ENCODE measurements at places on chromosomes 3 and 15.

DNA sequence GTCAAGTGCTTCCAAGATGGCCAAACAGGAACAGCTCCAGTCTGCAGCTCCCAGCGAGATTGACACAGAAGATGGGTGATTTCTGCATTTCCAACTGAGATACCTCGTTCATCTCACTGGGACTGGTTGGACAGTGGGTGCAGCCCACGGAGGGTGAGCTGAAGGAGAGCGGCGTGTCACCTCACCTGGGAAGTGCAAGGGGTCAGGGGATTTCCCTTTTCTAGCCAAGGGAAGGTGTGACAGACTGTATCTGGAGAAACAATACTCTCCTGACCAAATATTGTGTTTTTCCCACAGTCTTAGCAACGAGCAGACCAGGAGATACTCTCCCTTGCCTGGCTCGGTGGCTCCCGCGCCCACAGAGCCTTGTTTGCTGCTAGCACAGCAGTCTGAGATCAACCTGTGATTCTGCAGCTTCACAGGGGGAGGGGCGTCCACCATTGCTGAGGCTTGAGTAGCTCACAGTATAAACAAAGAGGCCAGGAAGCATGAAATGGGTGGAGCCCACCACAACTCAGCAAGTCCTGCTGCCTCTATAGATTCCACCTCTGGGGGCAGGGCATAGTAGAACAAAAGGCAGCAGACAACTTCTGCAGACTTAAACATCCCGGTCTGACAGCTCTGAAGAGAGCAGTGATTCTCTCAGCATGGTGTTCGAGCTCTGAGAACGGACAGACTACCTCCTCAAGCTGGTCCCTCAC is 293.5 kb upstream of the SUCLG2 start:
- no peak for DNase-seq

DNA sequence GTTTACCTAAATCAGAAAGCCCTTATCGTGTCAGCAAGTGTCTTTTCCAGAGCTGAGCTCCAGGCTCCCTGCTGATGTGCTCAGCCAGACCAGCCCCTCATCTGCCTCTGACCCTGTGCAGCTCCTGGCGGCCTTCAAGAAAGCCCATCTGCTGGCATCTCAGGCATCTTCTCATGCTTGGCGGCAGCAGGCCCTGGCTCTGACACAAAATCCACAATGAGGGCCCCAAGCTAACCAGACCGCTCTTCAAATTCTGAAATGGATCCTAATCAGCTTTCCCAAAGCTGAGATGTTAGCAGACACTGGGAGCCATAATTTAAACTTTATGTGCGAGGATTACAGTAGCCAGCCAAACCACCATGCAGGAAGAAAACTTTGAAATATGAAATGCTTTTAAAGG is 50.8 kb upstream of the CTDSPL start:
- DNase-seq = no peak

DNA sequence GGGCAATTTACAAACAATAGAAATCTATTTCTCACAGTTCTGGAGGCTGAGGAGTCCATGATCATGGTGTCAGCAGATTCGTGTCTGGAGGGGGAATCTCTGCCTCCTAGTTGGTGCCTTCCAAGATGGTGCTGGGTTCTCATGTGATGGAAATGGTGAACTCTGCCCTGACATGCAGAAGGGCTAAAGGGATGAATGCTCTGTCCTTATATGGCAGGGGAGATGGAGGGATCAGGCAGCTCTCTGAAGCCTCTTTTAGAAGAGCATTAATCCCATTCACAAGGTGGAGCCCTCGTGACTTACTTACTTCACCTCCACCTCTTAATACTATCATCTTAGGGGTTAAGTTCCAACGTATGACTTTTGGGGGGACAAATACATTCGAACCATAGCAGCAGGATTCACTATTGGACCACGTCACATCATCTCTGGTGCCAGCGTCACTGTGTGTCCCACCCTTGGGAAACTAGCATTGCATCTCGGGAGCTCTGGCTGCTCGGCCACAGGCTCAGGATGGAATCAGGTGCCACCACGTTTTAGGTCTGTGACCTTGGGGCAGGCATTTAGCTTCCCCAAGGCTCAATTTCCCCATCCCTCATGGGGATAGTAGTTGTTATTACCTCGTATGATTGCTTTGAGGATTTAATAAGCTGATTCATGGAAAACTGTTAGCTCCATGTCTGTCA is 53.0 kb downstream of the SV2B start:
- DNase-seq = no peak

DNA sequence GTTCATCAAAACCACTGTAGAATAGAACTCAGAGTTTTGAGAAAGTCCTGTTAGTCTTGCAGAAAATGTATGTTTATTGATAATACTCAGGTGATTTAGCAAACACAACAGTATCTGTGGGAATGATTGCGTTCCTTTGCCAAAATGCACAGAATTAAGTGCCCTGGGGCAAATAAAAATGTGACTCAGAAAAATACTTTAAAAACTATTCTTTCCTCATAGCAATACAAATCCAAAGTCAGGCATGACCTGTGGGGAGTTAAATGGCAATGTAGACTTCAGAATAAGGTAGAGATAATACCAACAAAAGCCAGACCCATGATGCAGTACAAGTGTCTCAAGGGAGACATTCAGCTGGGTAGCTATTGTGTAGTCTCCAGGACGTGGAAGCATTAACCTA is 72.3 kb upstream of the SNTN start:
- DNase-seq = no peak

GRCh38 chr15:89103481-89104171 is 15.4 kb downstream of the ABHD2 start:
- DNase-seq = no peak

- DNase-seq = peak; percentile 64
Measured at GRCh38 chr3:18446149-18446825, 21.1 kb upstream of the SATB1 start.

DNA sequence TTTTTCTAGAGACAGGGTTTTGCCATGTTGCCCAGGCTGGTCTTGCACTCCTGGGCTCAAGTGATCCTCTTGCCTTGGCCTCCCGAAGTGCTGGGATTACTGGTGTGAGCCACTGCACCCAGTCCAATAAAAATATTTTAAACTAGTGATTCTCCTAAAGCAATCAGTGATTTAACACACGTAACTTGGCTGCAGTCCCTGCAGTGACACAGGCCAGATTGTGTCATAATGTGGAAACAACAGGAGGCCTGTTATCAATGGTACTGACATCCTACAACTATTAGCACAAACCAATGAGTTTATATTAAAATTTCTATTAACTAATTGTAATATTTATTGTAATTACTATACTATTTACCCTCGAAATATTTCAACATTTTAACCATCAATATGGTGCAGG is 1.6 kb upstream of the SEC61A1 start:
- no peak for DNase-seq

DNA sequence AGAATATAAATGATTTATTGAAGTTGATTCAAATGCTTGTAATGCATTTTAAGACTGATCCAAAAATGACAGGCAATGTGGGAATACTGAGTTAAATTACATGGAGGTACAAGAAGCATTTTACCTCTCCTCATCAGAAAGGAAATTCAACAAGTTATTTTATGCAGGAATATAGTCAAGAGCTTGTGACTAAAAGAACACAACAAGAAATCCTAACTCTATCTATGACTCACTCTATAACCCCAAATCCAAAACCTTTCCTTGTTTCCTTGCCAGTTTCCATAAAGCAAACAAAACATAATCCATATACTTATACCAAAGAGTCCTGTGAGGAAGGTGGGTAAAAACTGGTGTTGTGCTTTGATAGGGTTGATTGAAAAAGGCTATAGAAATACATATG is 30.8 kb downstream of the SIN3A start:
- no peak for DNase-seq

- no peak for DNase-seq
Measured at GRCh38 chr3:51386159-51386851, 1.2 kb downstream of the MANF start.

DNA sequence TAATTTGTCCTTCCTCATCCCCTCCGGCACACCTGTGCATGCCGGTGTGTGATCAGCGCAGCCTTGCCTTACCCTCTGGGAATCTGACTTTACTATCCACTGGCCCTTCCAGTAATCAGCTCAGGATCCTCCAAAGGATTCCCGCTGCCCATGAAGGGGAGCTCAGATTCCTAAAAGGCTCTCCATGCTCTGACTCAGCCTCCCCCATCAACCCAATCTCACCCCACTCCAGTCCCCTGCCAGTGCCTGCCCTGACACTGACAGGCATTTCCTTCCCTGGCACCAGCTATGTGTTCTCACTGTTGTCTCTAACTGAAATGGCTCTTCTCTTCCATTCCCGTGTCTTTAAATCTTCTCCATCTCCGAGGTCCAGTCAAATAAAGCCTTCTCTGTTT is 7.3 kb upstream of the BCL2A1 start:
- no peak for DNase-seq

DNA sequence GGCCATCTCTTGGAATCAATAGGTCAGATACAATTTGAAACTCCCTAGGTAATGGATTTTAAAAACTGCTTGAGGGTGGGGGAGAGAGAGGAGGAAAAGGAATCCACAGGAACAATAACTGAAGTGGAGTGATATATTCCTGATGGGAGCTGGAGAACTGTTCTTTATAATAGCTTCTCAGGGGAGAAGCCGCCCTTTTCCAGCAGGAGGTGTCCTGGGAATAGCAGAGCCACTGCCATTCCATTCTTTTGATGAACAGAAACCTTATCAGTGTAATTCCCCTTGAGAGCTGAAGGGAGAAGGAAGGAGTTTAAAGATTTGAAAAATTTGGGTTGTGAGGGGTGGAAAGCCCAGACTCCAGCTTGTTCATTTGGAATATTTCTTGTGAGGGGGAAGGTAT is 504.9 kb upstream of the DPH6 start:
- no peak for DNase-seq

GRCh38 chr3:116288485-116288884 is 156.8 kb downstream of the LSAMP start:
- no peak for DNase-seq

GRCh38 chr15:62569460-62570404 is 404.6 kb upstream of the C2CD4B start:
- no peak for DNase-seq

DNA sequence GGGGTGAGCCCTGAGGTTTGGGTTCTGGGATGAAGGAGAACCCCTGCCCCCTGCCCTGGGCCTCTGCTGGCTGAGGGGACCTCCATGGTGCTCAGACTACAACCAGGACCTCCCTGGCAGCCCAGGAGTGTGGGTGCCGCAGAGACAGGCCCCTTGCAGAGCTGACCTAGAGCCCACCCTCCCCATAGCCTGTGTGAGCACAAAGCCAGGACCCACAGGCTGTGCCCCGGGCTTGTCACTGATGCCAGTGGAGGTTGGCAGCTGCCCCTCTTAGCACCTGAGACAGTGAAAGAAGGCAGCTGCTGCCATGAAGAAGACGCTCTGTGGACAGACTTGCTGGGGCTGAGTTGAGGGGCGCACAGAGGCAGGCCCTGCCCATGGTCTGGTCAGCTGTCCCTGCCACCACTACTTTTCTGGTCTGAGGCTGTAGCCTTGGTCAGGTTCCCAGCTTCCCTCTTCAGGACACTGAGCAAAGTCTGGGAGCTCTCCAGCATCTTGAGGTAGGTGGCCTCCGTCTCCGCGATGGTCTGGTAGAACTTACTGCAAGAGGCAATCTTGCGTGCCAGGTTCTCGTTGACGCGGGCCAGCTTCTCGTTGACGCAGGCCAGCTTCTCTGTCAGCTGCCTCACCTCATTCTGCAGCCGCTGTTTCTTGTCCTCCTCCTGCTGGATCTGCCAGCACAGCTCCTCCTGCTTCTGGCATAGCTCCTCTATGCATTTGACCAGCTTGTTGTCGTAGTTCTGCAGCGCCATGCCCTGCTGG is 23.0 kb downstream of the USP4 start:
- DNase-seq = no peak

DNA sequence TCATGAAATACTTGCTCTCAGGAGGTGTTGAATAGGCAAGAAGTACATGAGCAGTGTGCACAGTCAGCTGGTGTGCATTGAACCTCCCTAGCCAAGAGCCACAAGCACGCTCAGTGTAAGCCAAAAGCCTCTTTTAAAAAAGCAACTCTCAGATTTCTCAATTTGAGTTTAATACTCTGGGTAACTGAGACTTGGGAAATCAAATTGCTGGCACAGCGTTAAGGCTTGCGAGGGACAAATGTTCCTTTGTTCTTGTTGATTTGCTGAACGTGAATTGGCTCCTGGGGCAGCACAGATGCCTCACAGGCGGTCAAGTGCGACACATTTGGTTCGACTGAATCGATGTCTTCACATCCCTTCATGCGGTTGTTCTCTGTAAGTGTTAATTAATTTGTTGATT is at the start of gene FAM240A:
Gene FAM240A (plus strand): TSS at position 202 of the 400 bp plus-strand sequence. CDS start 159 bp downstream, at position 361.
- DNase-seq = no peak

DNA sequence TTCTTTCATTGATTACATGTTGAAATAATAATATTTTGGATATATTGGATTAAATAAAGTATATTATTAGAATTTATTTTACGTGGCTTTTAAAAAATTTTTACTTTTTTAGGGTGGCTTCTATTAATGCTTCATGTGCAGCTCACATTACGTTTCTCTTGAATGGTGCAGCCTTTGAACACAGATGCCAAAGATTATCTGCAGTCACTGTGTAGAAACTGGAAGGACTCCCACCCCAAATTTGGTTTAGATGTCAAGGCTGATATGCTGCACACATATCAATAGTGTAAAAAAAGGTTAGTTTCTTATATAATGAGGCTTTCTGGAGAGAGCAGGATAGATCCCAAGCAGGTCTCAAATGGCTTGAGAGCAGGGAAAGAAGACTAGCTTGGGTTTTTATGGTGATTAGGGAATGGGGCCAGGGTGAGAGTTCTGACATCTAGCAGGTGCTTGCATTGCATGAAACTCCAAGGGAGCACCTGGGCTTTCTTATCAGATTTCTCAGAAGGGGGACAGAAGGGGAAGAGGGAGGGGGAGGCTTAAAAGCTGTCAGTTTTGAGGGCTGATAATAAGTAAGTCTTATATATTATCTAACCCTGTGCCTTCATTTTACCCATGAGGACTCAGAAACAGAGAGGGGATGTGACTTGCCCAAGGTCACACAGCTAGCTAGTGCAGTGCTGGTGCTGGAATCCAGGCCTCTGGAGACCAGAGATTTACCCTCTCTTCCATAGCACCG is 89.6 kb downstream of the CHST2 start:
- no peak for DNase-seq

- DNase-seq = no peak
Measured at GRCh38 chr15:40684381-40684780, 10.6 kb upstream of the RAD51 start.

- DNase-seq = no peak
Measured at GRCh38 chr15:41423979-41424659, 7.2 kb downstream of the RTF1 start.

DNA sequence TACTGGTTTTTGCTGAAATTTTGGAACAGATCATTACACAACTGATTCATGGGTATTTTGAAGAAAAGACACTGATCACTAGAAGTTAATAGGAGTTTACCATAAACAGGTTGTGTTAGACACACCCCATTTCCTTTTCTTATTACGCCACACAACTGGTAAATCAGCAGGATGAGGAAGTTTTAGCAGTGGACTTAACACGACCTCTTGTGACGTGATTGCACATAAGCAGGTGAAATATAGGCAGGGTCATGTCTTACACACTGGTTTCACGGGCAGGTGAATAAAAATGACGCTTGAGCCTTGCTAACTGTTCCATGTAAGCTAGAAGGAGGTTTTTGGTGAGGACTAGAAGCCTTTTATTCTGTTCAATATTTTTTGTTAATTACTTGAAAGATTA is 27.1 kb upstream of the TPRG1 start:
- peak; percentile 48 for DNase-seq

GRCh38 chr3:180409170-180409569 is 192.8 kb upstream of the TTC14 start:
- DNase-seq = no peak

- no peak for DNase-seq
Measured at GRCh38 chr3:50587806-50588758, 18.8 kb downstream of the HEMK1 start.

Measured in Kasumi-1 (cell line).